NCI-H1417 treated with DMSO at 0.1 percent for 48 hours (cell line): ENCODE measurements at places on chromosomes 6 and 20.

GRCh38 chr20:61661025-61661424 lies 404.7 kb downstream of the TAF4 start:
- no peak for DNase-seq

DNA sequence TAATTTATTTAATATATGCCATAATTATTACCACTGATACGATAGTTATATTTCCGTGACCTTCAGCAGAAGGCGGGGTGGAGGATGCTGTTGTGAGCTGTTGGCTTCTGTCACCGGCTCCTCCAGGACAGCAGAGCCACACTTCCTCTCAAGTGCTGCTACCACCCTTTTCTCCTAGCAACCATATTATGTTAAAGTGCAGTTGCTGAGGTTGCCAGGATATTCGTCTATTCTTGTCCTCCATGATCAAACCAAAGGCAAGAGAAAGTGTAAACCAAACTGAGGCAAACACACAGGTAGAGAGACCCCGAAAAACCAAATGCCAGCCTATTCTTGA lies 27.8 kb downstream of the RGS17 start:
- peak; percentile 47 for DNase-seq

GRCh38 chr20:3106185-3106584 lies 21.7 kb upstream of the AVP start:
- DNase-seq = no peak

GRCh38 chr20:50274570-50275430 lies 84.2 kb downstream of the CEBPB start:
- DNase-seq = no peak

DNA sequence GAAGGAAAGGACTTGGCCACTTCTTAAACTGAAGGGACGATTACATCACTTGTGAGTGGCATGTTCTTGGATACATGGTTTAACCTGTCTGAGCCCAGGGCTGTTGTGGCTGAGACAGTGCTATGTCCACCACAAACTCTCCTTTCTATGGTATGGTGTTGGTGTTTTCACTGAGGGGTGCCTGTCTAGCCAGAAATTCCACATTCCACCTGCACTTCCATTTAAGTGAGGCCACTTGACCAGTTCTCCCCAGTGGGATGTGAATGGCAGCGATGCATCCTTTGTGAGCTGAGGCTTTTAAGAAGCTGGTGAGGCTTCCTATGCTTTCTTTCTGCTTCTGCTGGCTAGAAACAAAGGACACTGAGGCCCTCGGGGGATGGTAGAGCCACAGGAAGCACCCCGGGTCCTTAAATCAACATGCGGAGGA lies 151.4 kb upstream of the CHD6 start:
- DNase-seq = peak; percentile 16
